ENCODE measurements at places on chromosomes 6 and 20.

- no peak for DNase-seq
Measured at GRCh38 chr20:10611357-10611756, 62.4 kb downstream of the JAG1 start.

DNA sequence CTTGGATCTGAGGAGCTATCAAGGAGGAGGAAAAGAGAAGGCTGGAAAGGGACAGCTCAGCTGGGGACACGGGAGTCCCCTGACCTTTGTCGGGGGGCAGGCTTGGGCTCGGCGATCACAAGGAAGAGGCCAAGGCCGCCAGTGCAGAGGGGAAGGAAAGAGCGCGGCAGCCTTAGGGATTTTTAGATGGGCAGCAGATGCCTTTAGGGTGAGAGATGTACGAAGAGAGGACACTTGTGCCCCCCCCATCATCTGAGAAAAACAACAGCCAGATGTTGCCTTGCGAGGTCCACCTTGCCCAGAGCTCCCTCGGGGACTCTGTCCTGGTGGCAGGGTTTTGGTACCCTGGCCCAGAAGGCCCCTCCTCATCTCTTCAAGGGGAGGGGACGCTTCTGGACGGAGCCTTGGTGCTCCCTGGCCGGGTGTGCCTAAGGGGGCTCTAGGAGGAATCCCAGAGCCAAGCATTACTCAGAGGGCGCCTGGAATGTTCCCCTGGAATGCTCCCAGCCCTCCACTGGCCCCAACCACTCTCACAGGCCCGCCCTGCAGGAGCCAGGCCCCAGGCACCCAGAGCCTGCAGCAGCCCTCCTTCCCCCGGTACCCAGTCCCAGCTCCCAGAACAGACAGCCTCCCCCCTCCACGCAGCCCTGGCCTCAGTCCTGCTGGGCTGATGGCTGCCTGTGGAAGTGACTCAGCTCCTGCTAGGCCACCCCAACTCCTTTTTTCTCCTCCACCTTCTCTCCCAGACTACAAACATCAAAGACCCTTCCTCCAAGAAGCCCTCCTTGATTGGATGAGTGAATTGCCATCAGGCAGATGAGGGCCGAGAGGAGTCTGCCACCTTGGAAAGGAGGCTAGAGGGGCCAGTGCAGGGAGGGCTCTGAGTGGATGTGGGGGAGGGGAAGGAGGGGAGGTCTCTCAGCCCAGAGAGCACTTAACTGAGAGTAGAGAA lies 1.8 kb downstream of the ADAM33 start:
- DNase-seq, result no peak

GRCh38 chr20:33687993-33688937 lies 2.1 kb upstream of the E2F1 start:
- no peak for DNase-seq

GRCh38 chr20:13109658-13110057 lies 100.9 kb downstream of the SPTLC3 start:
- DNase-seq, result no peak

GRCh38 chr20:62792940-62793756 lies 3.1 kb upstream of the MRGBP start:
- DNase-seq, result no peak

GRCh38 chr6:134247231-134247833 lies 70.6 kb downstream of the SGK1 start:
- DNase-seq, result peak; percentile 19

GRCh38 chr6:36547646-36548400 lies 544 bp upstream of the STK38 start:
- DNase-seq, result no peak

DNA sequence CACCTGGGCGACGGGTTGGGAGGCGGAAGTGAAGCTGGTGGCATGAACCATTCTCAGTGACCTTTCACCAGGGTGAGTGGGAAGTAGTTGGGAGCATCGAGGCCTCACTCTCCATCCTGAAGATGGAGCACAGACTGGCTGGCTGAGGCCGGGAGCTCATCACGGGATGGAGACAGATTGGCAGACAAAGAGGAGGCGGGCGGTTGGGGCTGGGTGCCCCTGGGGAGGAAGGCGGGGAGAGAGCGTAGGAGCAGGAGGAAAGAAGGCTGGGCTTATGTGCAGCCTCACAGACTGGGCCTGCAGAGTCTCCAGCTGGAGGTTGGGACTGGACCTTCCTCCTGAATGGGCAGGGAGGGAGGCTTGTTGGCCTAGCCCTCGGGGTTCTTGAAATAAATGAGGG lies 44.2 kb upstream of the SCRT2 start:
- DNase-seq, result no peak

GRCh38 chr6:132790450-132790849 lies 8.0 kb downstream of the SLC18B1 start:
- no peak for DNase-seq

DNA sequence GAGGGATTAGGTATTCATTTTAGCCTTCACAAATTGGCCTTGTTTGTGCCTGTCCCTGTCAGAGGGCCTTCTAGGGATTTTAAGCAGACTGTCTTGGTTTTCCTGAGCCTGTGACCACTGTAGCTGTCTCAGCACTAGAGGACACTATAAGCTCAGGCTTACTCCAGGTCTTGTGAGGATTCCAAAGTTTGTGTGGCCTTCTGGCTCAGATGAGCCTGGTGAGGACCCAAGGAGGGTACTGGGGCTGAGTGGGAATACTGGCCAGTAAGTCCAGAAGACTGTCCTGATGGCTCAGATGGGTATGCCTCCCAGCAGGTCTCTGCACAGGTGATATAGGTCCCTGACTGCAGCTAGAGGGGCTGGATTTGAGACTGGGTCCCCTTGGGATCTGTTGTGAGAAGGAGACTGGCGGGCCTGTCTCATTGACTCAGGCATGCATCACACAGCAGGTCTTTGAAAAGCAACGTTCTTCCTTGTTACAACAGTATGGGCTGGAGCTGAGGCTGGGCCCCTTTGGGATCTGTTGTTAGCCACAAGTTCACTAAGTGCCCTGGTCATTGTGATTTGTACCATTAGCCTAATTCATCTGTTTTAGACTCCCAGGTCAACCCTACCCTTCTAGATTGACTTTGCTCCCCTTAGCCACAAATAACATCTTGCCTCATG lies 26.3 kb upstream of the TFB1M start:
- no peak for DNase-seq

- DNase-seq, result no peak
Measured at GRCh38 chr6:537114-537513, 119.8 kb downstream of the HUS1B start.

GRCh38 chr6:1756472-1757129 lies 146.9 kb downstream of the FOXC1 start:
- DNase-seq, result no peak

DNA sequence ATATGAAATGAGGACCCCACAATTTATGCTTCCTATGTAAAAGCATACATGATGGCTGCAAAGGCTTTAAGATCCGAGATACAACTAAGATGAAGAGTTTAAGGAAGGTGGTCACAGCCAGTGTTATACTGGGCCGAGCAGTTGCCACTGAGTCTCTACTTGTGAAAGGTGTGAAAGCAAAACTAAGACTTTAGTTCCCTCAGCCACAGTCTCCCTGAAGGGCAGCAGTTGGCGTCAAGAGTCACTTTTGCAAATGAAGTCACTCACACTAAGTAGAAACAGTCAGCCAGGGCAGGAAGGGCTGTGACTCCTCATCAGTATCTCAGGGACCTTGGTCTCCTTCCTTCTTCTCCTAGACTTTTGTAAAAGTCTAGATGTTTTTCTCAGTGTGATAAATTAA lies 191.6 kb upstream of the MCHR2 start:
- DNase-seq, result no peak

- DNase-seq, result no peak
Measured at GRCh38 chr20:8361006-8361652, 229.1 kb downstream of the PLCB1 start.
